Stimulated activated CD4-positive, alpha-beta T cell treated with anti-CD3 and anti-CD28 coated beads, Interleukin-4, amount 100 ng/mL, for 1 hour (primary cell): ENCODE measurements at places on chromosomes 16 and 17.

DNA sequence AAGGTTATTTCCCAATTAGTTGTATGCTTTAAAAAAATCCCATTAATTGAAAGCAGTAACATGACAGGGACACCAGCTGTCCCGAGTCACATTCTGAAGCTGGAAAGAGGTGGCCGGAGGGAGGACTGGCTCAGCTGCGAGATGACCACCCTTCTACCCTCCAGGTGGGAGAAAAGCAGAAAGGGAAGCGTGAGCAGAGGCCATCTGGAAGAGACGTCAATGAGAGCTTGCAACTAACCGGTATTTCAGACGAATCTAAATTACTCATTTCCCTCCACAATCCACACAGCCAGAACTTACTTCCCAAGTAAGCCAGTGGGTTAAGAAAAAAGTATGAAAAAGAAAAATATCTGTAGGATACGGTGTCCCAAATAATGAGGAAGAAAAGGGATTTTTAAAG, 28.5 kb upstream of the SLC38A8 start:
- DNase-seq, result no peak

GRCh38 chr17:44210342-44211192, 8.9 kb downstream of the UBTF start:
- DNase-seq, result peak; percentile 90

DNA sequence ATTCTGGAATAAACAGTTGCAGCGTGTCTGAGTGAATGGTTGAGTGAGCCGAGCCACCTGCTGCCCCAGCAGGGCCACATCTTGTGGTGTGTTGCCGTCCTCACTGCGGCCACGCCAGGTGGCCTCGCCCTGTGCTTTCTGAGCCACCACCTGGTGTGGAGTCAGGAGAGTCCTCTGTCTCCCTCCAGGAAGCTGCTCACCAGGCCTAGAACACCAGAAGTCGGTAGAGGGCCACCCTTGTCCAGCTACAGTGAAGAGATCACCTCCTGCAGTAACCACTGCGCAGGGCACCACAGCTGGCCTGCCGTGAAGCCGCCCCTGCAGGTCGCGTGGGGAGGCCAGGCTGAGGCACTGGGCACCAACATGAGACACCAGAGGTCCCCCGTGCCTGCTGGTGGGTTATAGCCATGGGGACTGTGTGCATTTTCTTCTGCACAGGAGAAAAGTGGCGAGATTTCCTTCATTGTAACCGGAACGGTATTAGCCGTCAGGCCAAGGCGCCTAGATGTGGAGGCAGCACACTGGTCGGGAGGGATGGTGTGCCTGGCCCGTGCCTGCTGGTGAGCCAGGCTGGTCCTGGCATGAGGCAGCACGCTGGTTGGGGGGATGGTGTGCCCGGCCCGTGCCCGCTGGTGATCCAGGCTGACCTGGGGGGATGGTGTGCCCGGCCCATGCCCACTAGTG, 28.9 kb upstream of the FOXK2 start:
- no peak for DNase-seq

DNA sequence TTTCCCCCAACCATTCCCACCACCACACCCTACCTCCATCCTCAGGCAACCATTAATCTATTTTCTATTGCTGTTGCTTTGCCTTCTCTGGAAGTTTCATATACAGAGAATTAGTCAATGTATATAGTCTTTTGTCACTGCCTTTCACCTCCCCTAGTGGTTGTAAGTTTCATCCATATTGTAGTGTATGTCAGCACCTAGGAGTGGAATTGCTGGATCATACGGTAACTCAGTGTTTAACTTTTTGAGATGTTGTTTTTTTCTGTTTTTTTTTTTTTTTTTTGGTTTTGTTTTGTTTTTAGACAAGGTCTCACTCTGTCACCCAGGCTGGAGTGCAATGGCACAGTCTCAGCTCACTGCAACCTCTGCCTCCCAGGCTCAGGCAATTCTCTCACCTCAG, 16.9 kb downstream of the EEF2K start:
- no peak for DNase-seq

- no peak for DNase-seq
These were observed 37.1 kb downstream of the TMEM11 start for GRCh38 chr17:21176773-21177395.

DNA sequence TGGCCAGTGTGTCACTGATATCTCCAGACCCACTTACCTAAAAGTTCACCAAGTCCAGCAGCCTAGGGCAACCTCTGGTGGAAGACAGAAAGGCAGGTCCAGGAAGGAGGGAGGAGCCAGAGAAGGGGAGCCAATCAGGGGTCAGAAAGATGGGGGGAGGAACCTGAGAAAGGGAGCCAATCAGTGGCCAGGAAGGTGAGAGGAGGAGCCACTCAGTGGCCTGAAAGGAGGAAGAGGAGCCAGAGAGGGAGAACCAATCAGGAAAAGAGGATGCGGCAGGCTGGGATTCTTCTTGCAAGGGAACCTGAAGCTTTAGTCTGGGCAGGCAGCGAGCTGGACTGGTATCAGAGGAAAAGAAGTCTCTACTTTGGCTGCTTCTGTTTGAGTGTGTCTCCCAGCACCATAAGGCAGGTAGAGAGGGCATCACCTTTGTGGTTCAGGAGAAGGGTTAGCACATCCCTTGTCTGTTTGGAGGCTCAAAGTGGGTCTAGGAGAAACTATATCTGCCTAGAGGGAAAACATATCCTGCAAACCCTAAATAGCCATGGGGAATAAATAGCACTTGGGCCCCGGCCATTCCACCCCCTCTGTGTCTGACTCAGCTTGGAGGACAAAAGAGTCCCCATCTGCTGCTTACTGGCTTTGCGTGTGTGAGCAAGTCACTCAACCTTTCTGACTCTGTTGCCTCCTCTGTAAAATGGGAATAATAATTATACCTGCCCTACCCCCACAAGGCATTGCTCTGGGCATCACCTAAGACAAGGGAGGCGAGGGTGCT, 43.4 kb upstream of the CRHR1 start:
- DNase-seq, result no peak

GRCh38 chr17:1484676-1485422, 7.6 kb downstream of the MYO1C start:
- no peak for DNase-seq

DNA sequence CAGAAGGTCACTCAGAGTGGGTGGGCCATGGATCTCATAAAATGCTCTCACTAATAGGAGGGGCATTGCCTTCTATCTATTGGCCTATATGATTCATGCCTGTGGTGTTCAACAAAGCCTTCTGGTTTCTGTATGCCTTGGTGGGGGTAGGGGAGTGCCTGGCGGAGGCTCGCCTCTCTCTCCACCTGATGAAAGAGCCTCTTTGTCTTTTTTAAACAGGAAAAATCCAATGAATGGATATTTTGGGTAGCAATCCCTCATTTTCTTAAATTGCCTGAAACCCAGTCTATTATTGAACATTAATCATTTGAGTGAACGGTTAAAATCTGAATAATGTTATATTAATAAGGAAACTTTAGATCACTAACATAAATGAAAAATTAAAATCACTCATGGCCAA, 90.6 kb downstream of the TOX3 start:
- no peak for DNase-seq

DNA sequence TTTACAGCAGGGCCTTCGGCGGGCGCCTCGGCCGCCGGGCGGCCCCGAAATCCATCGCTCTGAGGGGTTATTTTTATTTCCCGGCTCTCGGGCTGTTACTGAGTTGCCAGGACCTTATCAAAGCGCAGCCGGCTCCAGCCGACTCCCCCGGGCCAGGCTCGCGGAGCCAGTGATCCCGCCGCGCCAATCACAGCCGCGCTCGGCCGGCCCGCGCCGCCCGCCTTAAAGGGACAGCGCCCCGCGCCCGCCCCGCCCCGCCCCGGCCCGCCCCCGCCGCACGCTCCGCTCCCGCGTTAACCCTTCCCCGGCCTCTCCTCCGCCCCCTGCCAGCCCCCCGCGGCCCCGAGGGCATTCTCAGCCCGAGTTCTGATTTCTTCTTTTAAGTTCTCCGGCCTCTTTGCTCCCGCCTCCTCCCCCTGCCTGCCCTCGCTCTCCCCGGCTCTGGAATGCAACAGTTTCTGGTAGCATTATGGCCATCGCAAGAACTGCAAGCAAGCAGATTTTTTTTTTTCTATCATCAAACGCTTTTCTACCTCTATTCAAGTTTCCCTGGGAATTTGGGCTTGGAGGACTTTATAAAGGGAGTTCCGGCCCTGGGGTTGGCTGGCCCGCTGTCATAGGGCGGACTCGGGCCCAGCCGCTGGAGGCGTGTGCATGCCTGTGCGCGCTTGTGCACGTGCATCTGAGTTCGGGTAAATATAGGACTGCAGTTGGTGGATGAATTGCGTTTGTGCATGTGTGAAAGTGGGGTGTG, at the start of gene AXIN2:
AXIN2 (minus strand) TSS at position 197 of the 754 bp plus-strand sequence. CDS start 3,028 bp downstream, outside the sequence.
- DNase-seq, result peak; percentile 86

DNA sequence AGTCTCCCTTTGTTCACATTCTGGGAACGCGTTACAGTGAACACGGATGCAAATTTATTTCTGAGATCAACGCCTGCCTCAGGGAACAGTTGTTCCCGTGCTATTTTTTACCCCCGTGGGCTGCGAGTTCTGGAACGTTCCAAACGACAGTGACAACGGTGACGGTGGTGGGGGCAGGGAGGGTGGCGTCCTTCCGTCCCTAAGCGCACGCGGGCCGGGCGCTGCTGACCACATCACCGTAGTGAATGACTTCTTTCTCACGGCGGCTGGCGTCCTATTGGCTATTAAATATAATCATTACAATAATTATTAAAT, 45.1 kb upstream of the SSTR5 start:
- no peak for DNase-seq

GRCh38 chr17:3003296-3004149, 59.9 kb downstream of the OR1D5 start:
- no peak for DNase-seq

- DNase-seq, result no peak
These were observed 4.5 kb upstream of the PRDM7 start for GRCh38 chr16:90081606-90081970.

DNA sequence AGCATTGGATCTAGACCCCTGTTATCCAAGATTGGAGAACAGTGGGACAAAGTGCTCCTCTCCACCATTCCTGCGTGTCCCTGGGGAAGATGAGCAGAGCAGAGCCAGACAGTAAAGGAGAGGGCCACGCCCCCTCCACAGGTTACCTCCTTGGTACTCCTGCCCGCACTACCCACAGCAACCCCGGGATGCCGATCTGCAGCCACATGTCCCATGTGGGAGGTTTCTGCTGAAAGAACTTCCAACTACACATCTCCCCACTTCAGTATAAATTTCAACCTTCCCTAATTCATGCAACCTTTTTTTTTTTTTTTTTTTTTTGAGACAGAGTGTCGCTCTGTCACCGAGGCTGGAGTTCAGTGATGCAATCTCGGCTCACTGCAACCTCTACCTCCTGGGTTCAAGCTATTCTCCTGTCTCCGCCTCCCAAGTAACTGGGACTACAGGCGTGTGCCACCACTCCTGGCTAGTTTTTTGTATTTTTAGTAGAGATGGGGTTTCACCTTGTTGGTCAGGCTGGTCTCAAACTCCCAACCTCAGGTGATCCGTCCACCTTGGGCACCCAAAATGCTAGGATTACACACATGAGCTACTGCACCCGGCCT, 2.3 kb downstream of the RAB37 start:
- no peak for DNase-seq

DNA sequence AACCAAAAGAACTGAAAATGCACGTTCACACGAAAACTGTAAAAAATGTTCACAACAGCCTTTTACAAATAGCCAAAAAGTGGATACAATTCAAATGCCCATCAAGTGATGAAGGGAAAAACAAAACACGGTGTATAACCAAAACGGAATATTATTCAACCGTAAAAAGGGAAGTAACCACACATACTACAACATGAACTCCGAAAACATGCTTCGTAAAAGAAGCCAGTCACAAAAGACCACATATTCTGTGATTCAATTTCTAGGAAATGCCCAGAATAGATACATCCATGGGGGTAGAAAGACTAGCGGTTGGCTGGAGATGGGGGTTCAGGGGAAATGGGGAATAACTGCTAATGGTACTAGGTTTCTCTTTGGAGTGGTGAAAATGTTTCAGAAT, 81.5 kb upstream of the TRAP1 start:
- DNase-seq, result no peak

DNA sequence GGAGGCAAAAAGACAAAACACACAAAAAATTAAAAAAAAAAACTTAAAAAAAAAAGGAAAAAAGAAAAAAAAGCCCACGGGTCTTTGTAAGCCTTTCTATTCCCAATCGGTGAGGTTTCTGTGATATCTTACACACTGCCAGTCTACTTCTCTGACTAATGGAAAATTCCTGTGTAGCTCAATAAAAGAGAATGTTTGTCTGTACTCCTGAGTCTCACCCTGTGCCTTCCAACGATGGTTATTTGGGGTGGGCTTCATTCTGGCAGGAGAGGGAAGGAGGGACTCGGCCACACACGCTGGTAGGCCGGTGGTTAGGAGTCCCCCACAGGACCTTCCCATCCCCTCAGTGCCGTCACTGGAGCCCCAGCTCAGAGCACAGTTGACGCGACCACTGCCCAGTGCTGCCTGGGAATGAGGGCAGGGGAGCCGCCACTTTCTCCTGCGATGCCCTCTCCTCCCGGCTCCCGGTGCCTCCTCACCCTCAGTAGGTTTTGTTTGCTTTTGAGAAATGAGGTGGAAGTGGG, 68.0 kb downstream of the AMFR start:
- DNase-seq, result no peak

DNA sequence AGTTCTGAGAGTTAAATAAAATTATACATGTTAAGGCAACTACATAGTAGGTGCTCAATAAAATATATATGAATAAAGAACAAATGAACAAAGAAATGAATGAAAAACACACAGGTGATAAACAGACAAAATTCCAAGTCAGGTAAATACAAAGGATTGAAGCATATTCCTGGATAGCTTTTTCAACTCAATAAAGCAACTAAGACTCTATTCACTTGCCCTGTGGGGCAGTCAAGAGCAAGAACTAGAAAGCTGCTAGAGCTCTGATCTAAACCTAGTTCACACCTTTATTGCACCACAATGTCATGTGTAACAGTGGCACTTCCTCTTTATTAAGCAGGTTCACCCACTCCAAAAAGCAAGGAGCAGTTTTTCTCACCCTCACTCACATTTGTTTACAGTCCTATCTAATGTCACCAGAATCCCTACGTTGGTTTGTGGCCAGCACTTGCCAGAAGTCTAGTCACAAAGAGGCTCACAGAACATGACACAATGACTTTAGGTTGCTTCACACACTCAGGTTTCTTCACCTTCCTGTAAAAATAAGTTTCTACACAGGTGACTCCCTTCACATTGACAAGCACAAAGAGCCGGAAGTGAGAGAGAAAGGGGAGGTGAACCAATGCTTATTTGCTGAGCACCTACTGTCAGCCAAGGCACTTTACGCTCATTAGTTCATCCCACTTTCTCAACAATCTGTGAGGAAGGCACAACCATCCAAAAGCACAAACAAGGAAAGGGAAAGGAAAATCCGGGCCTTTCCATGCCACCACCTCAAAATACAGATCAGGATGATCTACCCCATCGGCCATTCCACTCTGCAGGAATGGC, 70.8 kb downstream of the XPO6 start:
- peak; percentile 15 for DNase-seq

DNA sequence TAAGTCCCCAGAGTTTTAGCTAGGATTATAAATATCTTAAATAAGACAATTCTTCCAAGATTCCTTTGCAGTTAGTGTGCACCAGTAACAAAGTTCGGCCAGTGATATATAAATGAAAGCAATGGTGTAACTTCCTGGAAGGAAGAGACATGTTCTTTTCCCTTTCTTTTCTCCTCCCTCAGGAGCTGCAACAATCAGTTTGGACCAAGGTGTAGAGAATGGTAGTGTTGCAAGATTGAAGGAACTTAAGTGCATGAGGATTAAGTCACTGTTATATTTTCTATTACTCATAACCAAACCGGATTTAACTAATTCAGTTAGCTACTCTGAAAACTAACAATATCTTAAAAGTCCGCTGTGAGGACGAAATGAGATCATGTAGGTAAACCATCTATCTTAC, 68.9 kb upstream of the KCNJ16 start:
- DNase-seq, result no peak

GRCh38 chr17:79393358-79394052, 217.3 kb downstream of the RBFOX3 start:
- peak; percentile 74 for DNase-seq

GRCh38 chr16:1432388-1433262, 1.7 kb downstream of the PERCC1 start:
- DNase-seq, result no peak
